A549 treated with Hydrocortisone at 1 μM for 4 hours (cell line): ENCODE measurements at places on chromosomes 2 and 18. TPM values are rescaled to one million over a fixed set of nuclear protein-coding genes. Genes with fewer than 3 reads are reported as not detected.

PFN4 gene
- 1.7 to 2.3 TPM (median 1.8 TPM) in 5 replicates for total RNA-seq

LBX2 gene
- 2.4 to 4.3 TPM (median 3.6 TPM) in 5 replicates for total RNA-seq

ALKAL2 gene
- not detected in 5 replicates for total RNA-seq

HOXD11 gene
- total RNA-seq = 5.5 to 6.7 TPM (median 6.2 TPM) in 5 replicates

FAM124B gene
- total RNA-seq = not detected in 5 replicates

SPC25 gene
- total RNA-seq = 17.2 to 22.0 TPM (median 18.9 TPM) in 5 replicates

APLF gene
- 0.51 to 0.70 TPM (median 0.66 TPM) in 5 replicates for total RNA-seq

C2orf15 gene
- 0.45 to 0.66 TPM (median 0.48 TPM) in 5 replicates for total RNA-seq

KLHL30 gene
- total RNA-seq = 0.14 to 0.30 TPM (median 0.25 TPM) in 5 replicates

SRD5A2 gene
- total RNA-seq = 0.02 to 0.06 TPM (median 0.03 TPM) in 5 replicates

DNAJC5G gene
- total RNA-seq = not detected in 5 replicates

NOSTRIN gene
- total RNA-seq = 1.3 to 2.7 TPM (median 2.1 TPM) in 5 replicates

EEF1B2 gene
- total RNA-seq = 1,039 to 1,164 TPM (median 1,070 TPM) in 5 replicates

TTC39C gene
- 18.7 to 21.6 TPM (median 19.6 TPM) in 5 replicates for total RNA-seq

ADAM23 gene
- 8.2 to 9.5 TPM (median 9.1 TPM) in 5 replicates for total RNA-seq

BCL2 gene
- 0.45 to 0.59 TPM (median 0.55 TPM) in 5 replicates for total RNA-seq

NYAP2 gene
- 0.02 TPM in 1 of 5 replicates, not detected in the others for total RNA-seq

TFCP2L1 gene
- total RNA-seq = 18.4 to 26.2 TPM (median 22.4 TPM) in 5 replicates
